Brain microvascular endothelial cell (primary cell): ENCODE measurements at places on chromosomes 2 and 18.

- DNase-seq, result no peak
These were observed 14.5 kb downstream of the OSBPL6 start for GRCh38 chr2:178208817-178209216.

- DNase-seq, result no peak
These were observed 176.8 kb downstream of the ZEB2 start for GRCh38 chr2:144343145-144343544.

DNA sequence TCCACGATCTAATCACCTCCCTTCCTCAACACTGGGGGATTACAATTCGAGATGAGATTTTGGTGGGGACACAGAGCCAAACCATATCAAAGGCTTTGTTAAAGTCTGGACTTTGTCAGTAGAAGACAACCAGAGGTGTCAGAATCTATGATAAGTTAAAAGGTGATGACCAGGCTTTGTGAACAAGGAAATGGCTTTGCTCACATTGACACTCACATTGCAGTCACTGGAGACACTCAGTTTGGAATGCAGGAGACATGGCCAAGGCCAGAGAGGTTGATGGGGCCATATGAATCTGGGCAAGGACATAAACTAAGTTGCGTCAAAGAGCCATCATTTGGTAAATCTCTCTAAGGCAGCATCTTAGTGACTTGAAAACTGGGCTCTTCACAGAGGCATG is 678.2 kb upstream of the FSHR start:
- no peak for DNase-seq

- peak; percentile 70 for DNase-seq
These were observed 502 bp downstream of the TUBB6 start for GRCh38 chr18:12308386-12309100.

DNA sequence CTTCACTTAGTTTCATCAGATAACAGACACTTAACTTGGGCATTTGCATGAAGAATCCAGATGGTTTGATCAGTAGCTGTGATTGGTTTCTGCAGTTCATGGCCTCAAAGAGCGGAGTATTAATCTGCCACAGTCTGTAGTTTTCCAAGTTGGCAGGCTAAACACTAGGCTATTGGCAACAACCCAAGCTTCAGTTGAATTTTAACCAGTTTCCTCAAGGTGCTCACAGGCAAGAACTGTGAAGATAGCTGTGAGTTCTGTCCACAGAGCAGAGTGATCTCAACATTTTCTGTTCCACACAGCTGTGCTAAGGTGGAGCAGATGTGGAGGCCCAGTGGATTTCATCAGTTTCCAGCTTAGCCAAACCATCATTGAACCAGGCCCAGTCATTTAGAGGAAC is 469.5 kb upstream of the LINC00305 start:
- DNase-seq, result no peak

DNA sequence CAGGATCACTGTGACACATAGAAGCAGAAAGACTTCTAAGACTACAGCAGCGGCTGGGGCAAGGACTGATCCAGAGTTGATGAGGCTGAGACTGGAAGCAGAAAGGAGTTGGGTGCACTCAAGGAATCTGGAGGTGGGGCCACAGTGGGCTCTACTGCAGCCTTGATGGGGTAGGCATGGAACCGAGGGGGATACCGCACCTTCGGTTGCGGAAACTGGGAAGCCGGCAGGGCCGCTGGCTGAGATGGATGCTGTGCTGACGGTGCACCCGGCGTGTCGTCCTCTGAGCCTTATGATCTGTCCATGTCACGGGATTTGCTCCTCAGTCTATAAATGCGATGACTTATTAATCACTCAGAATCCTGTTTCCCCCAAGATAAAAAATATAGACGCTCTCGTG is 473.5 kb upstream of the MYT1L start:
- DNase-seq, result no peak
